Thymus (tissue), 14 donors: ENCODE measurements at places on chromosomes 1 and 21. TPM values are rescaled to one million over a fixed set of nuclear protein-coding genes. Genes with fewer than 3 reads are reported as not detected.
A peak's percentile ranks its signal among the peaks of the same experiment; 100 is the strongest.

DNA sequence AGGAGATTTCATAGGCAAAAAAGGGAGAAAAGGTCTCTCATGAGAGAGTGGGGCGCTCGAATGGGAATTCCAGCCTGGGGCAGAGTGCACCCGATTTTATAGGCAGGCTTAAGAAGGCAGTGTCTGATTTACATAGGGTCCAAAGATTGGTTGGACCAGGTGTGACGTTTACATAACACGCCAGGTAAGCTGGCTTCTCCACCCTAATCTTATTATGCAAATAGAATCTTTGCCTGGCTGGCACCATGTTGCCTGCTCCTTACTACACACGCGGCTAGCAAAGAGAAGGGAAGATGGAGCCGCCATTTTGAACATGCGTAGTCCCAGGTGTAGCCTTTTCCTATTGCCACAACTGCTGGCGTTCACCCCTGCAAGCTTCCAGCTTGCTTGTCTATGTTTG is 103.7 kb downstream of the SLC16A1 start:
- no peak for DNase-seq
- no peak overlapping the region for H3K4me3 ChIP-seq
- no peaks in the 10 kb centered on the region for H3K4me1 ChIP-seq
- H3K27me3 ChIP-seq = peaks cover 68% of the 10 kb centered on the region
- H3K36me3 ChIP-seq = no peaks in the 10 kb centered on the region
- H3K27ac ChIP-seq = no peak overlapping the region

GRCh38 chr1:192303029-192303428 is 13.8 kb upstream of the RGS21 start:
- no peaks in the 10 kb centered on the region for H3K27me3 ChIP-seq
- H3K4me1 ChIP-seq = no peaks in the 10 kb centered on the region
- no peak overlapping the region for H3K4me3 ChIP-seq
- DNase-seq = no peak
- H3K27ac ChIP-seq = no peak overlapping the region

BCL2L15 gene
- total RNA-seq = 0.76 TPM

GBP6 gene
- 0.61 TPM for total RNA-seq

RBM34 gene
- 95.1 TPM for total RNA-seq

ELAPOR1 gene
- total RNA-seq = 1.3 TPM

GRCh38 chr1:3553166-3553939 is 58.0 kb downstream of the MEGF6 start:
- H3K4me1 ChIP-seq = no peaks in the 10 kb centered on the region
- no peaks in the 10 kb centered on the region for H3K27me3 ChIP-seq
- no peak overlapping the region for H3K4me3 ChIP-seq

DNA sequence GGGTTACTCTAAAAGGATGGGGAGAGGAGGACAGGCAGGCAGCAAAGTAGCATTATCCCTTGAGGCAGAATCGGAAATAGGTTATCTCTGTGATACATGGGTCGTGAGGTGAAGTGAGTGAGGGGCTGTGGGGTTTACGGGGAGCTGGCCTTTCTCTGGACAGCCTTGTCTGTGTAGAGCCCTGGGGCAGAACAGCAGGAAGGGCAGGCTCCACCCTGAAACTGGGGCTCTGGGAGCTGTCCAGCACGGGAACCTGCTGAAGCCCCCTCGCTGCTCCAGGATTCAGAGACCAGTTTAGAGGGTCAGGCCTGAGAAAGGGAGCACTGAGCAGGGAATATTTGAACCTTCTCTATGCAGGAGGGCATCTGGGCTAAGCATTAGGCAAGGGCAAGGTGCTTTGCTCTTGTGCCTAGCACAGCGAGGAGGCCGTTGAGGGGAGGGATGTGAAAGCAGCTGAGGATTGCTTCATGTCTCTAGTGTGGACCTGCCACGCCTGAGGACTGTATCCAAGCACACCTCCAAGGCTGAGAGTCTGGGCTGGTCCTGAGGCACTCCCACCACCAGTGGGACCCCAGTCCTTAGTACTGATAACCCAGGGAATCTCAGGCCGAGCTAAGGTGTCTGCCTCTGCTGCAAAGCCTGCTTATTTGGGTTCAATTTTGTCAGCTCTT is 55.8 kb downstream of the NAV1 start:
- no peak for DNase-seq
- no peak overlapping the region for H3K27ac ChIP-seq
- no peaks in the 10 kb centered on the region for H3K4me1 ChIP-seq

DNA sequence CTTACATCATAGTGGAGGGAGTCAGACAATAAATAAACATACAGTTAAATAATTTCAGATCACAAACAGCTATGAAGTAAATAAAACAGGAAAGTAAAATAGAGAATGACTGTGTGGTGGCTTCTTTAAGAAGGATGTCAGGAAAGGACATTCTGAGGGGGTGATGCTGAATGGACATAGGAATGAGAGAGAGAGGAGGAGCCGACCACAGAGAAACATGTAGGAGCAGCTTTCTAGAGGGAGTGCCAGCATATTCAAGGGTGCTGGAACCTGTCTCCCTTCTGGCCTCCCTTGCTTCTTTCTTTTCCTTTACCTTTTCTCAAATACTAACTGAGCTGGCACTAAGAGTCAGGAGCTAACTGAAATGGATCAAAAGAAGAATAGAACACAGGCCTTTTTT is 20.5 kb upstream of the BCL10 start:
- no peak for DNase-seq
- H3K27ac ChIP-seq = no peak overlapping the region
- H3K4me3 ChIP-seq = no peak overlapping the region
- no peaks in the 10 kb centered on the region for H3K27me3 ChIP-seq
- no peaks in the 10 kb centered on the region for H3K36me3 ChIP-seq

GRCh38 chr1:247222840-247223239 is 33.0 kb upstream of the VN1R5 start:
- no peaks in the 10 kb centered on the region for H3K27me3 ChIP-seq
- no peak overlapping the region for H3K27ac ChIP-seq
- DNase-seq = no peak
- no peak overlapping the region for H3K4me3 ChIP-seq
- H3K4me1 ChIP-seq = no peaks in the 10 kb centered on the region

MIS18A gene
- 16.5 TPM for total RNA-seq

DNA sequence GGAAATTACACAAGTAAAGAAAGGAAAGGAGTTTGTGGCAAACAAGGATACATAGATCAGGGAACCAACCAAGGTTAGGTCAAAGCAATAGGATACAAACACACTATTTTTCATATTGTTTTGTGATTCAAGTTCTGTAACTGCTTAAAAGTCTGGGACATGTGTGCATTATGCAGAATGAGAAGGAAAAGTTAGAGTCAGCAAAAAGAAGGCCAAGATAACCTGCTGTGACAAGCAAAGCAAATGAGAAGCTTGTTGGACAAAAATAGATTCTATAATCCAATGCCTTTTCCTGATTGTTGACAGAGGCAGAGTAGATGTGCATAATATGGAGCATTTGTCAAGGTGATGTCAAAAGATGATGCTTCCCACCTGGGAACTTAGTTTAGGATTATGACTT is 556.0 kb upstream of the CXADR start:
- H3K4me3 ChIP-seq = no peak overlapping the region
- DNase-seq = no peak
- no peaks in the 10 kb centered on the region for H3K36me3 ChIP-seq
- no peaks in the 10 kb centered on the region for H3K4me1 ChIP-seq
- no peak overlapping the region for H3K27ac ChIP-seq
- H3K27me3 ChIP-seq = no peaks in the 10 kb centered on the region

DNA sequence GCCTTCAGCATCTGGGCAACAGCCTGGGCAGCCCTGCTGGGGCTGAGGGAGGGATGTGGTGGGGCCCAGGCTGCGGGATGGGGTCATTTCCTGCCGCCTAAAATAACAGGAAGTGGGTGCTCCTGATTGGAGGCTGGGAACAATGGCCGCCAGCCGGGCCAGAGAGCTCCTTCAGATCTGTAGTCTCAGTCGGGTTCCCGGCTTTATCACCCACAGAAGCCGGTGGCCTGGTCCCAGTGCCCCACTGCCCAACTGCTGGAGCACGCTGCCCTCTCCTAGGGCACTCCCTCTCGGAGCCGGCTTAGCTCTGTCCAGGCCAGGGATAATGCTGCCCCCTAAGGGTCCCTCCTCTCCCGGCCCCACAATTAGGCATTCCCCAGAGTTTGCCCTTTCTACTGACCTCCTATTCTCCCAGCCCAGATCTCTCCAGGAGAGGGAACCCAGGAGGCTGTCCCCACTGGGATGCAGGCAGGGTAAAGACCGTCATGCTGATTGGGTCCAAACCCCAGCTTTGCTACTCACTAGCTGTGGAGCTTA is 5.1 kb downstream of the MAP7D1 start:
- peaks cover 58% of the 10 kb centered on the region for H3K4me1 ChIP-seq
- no peak for DNase-seq
- H3K36me3 ChIP-seq = peaks cover 5% of the 10 kb centered on the region
- H3K27me3 ChIP-seq = no peaks in the 10 kb centered on the region
- H3K27ac ChIP-seq = peak overlapping the region; percentile 94

SNIP1 gene
- total RNA-seq = 9.1 TPM

PAQR6 gene
- total RNA-seq = 0.61 TPM

DNA sequence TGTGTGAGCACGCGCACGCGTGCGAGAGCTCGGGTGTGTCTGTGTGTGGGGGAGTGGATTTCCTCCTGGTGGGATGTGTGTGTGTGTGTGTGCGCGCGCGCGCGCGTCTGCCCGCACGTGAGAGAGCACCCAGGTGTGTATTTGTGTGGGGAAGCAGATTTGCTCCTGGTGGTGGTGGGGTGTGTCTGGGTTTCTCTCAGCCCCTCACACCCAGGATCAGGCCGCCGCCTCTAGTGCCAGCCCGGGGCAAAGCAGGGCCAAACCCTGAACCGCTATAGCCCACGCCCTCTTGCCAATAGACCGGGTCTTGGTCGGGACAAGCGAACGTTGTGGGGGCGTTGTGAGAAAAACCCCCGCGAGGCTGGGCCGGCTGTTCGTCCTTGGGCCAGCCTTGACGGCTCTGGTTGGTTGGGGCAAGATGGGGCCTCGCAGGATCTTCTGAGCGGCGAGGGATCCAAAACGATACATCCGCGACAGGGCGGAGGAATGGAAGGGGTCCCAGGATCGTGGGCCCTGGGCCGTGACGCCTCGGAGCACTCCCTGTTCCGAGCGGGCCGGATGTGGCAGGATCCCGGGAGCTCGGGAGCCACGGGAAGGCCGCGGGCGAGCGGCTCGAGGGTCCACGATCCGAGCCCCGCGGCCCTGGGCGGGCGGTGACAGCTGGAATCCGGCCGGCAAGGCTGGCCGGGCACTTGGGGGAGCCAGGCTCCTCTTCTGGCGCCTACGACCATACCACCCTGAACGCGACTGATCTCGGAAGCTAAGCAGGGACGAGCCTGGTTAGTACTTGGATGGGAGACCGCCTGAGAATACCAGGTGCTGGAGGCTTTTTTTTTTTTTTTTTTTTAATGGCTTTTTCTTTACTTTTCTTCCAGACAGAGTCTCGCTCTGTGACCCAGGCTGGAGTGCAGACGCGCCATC is 68.2 kb downstream of the RNF187 start:
- no peaks in the 10 kb centered on the region for H3K27me3 ChIP-seq
- H3K4me3 ChIP-seq = no peak overlapping the region
- no peak for DNase-seq
- H3K36me3 ChIP-seq = no peaks in the 10 kb centered on the region
- no peaks in the 10 kb centered on the region for H3K4me1 ChIP-seq
- H3K27ac ChIP-seq = no peak overlapping the region

SPOCD1 gene
- 2.5 TPM for total RNA-seq

- no peak overlapping the region for H3K27ac ChIP-seq
- no peaks in the 10 kb centered on the region for H3K27me3 ChIP-seq
- no peak overlapping the region for H3K4me3 ChIP-seq
- no peaks in the 10 kb centered on the region for H3K4me1 ChIP-seq
Observed at GRCh38 chr1:161792740-161793139, 26.6 kb downstream of the ATF6 start.
